Stimulated activated CD4-positive, alpha-beta T cell treated with anti-CD3 and anti-CD28 coated beads, TNF-alpha, amount 100 ng/mL, for 1 hour (primary cell): ENCODE measurements at places on chromosomes 11 and 22.

- no peak for DNase-seq
These were observed 7.5 kb upstream of the CSTF3 start for GRCh38 chr11:33168709-33169200.

GRCh38 chr22:19962909-19963806, 21.5 kb upstream of the TXNRD2 start:
- no peak for DNase-seq

DNA sequence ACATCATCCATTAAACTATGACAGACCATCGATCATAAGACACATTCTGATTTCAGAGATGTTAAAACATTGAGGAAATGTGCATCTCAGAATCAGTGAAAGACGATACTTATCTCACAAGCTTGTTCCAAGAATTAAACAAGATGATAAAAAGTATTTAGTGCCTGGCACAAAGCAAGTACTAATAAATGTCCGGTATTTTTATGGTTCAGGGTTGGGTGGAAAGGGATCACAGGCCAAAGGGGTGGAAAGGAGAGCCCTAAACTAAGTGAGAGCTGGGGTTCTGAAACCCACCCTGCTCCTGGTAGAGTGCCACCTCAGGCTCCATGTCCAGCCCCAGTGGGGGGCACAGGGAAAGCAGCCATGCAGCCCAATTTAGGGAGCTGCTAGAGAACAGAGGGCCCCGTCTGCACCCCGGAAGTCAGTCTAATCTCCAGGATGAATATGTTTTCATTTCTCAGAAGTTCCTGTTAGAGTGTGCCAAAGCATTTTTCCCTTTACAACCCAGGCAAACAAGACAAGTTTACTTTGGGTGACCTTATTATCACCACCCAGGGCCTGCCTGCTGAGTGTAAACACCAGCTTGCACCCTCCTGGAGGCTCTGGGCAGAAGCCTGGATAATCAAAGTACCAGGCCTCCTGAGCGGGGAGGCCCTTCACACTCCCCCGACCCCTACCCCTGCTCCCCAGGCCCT, 3.8 kb upstream of the CREB3L1 start:
- DNase-seq = no peak

- no peak for DNase-seq
These were observed 80.3 kb upstream of the NECTIN1 start for GRCh38 chr11:119809346-119809745.

- no peak for DNase-seq
These were observed 10.0 kb downstream of the CD6 start for GRCh38 chr11:60981515-60981914.

- DNase-seq = no peak
These were observed 103.1 kb downstream of the NAT10 start for GRCh38 chr11:34208266-34209135.

GRCh38 chr22:32771756-32772155, 29.7 kb upstream of the TIMP3 start:
- DNase-seq = no peak

GRCh38 chr11:76962583-76963416, 71.4 kb upstream of the B3GNT6 start:
- DNase-seq = no peak

DNA sequence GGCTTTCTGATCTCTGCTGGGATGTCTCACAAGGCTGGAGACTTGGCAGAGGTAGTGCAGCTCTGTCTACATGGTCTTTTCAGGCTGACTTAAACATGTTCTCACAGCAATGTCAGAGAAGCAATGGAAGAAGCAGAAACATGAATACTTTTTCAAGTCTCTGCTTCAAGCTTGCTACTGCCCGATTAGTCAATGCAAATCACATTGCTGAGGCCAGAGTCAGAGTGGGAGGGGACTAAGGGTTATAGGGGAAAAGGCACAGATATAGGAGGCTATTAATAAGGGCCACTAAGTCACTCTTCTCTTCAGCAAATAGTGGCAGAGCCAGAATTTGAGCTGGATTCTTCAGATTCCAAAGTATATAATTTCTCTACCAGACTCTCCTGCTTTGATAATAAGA, 390.5 kb downstream of the TMEM135 start:
- no peak for DNase-seq

DNA sequence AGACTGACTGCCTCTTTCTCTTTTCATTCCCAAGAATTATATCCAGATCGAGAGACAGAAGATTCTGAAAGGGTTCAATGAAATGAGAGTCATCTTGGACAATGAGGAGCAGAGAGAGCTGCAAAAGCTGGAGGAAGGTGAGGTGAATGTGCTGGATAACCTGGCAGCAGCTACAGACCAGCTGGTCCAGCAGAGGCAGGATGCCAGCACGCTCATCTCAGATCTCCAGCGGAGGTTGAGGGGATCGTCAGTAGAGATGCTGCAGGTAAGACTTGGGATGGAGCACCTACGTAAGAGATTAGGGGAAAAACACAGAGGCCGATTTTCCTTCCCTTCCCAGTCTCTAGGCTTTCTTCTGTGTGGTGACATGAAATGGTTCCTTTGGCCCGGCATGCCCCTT, 8.7 kb downstream of the TRIM22 start:
- DNase-seq = no peak

DNA sequence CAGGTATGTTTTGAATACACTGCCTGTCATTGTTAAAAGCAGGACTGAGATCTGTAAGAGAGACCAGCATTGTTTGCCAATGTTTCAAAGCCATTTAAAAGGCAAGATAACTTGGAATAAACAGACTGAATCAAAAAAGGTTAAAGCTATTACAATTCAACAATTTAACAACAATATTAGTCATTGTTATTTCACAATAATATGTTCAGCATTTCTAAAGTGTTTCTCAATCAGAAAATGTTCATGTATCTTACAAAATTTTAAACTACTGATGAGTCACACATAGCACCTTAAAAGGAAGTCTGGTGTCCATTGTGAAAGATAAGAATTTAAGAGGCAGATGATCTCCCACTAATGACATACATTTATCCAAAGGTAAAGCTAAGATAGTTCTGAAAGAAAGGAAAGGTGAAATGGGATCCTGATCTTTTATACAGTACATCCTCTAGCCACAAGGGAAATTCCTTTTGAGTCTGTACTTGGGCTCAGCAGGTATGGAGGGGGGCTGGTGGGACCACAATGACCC, 79.7 kb downstream of the MAML2 start:
- no peak for DNase-seq

- DNase-seq = no peak
These were observed 466.3 kb upstream of the ARHGAP42 start for GRCh38 chr11:100220801-100221200.

DNA sequence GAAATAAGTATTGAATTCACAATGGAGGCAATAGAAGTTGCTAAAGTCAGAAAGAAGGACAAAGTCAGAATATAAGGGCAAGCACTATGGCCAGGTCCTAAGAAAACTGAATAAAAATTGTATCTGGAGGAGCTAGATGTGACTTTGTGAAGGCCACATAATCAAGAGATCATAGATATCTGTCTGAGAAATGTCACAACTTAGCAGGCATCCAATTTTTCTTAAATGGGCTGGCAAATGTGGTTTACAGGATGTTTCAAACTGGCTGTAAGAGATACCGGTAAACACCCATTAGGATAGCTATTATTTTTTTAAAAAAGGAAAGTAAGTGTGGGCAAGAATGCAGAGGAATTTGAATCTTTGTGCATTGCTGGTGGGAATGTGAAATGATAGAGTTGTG, 303.1 kb upstream of the CHORDC1 start:
- DNase-seq = no peak

DNA sequence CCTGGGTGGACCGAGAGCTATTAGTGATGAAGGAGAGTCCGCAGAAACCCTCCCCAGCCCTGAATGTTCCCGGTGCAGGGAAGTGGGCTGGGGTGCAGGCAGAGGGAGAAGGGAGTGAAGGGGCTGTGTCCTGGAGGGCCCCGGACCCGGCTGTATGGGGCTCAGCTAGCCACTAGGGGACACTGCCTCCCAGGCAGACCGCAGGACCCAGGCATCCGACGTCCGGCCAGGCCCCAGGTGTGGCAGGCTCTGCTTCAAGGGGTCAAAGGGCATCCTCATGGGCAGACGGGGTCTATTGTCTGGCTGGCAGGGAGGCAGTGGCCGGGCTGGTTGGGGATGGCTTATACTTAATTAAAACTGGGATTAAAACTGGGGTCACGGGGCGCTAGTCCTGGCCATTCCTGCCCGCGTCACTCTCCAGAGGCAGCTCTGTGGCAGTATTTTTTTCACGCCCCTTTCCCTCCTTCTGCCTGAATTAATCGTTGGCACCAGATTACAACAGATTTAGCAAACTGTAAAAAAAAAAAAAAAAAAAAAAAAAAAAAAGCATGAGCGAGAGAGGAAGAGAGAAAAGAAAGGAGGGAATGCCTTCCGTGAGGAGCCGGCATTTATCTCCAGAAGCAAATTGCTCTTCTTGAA, 5.1 kb downstream of the FLRT1 start:
- DNase-seq = no peak

DNA sequence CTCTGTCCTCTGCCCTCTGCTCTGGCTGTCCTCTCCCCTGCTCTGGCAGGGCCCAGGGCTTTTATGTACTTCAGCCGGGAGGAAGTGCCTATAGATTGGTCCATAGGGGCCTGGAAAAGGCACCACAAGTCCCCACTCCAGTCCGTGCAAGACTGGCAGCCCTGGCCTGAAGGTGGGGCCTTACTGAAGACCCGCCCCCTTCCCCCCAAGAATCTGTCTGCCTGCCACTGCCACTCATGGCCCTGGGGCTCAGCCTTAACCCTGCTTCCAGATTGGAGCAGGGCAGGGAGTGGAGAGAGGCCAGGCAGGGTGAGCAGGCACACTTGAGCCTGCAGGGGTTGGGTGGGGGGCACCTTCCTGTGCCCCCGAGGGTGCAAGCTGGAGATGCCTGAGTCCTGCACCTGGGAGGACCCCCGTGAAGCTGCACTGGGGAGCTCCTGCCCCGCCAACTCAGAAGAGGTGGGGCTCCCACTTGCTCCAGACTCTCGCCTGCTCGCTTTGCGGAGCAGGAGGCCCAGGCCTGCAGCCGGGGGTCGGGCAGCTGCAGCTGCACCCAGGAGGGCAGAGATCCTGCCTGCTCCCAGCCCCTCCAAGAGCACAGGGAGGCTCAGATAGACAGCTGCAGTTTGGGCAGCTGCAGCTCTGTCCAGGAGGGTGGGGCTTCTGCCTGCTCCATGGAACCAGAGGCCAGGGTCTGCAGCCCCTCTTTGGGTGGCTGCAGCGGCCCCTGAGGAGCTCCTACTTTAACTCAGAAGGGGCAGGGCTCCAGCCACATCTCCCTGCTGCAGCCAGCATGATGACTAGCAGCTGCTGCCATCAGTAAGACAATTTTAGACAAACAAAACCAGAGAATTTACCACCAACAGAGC, 51.0 kb upstream of the SC5D start:
- no peak for DNase-seq

GRCh38 chr11:70402016-70402415, 3.7 kb downstream of the CTTN start:
- no peak for DNase-seq

DNA sequence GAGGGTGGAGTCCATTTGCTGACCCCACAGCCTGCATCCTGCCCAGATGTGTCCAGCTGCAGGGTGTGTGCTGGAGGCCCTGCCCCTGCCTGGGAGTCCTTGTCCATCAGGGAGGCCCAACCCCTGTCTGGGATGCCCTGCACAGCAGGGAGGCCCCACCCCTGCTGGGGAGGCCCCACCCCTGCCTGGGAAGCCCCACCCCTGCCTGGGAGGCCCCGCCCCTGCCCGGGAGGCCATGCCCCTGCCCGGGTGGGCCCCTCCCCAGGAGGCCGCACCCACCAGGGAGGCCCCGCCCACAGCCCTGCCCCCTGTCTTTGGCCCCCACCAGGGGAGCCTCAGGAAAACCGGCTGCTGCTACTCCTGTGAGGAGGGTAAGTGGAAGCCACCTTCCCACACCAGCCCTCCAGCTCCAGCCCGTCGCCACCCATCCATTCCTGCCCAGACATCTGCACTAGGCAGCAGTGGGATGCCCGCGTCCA, 37.2 kb downstream of the MUC5B start:
- DNase-seq = no peak

DNA sequence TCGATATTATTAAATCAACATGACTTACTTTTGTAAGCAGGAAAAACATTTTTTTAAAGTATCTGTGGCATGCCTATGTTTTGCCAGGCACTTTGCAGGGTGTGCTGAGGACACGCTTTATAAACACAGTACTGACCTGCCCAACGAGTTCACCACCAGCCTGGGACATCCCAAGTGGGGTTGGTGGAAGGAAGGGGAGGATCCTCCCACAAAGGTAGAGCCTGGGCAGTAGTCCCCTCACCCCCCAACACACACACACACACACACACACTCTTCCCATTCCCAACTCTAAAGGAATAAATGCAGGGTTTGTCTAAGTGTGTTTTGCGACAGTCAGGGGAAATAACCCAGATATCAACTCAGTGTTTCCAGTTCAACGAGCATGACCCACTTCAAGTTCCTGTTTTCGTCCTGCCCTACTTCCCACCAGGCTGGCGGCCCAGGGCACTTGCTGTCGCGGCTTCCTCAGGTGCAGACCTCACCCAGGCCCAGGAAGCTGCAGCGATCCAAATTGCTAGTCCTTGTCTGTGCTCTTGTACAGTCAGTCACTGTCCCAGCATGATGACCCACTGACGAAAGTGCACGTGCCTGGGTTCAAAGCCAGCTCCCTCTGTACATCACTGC, 3.1 kb downstream of the CERK start:
- peak; percentile 56 for DNase-seq

GRCh38 chr22:31838917-31839316, 85.1 kb downstream of the DEPDC5 start:
- DNase-seq = no peak

DNA sequence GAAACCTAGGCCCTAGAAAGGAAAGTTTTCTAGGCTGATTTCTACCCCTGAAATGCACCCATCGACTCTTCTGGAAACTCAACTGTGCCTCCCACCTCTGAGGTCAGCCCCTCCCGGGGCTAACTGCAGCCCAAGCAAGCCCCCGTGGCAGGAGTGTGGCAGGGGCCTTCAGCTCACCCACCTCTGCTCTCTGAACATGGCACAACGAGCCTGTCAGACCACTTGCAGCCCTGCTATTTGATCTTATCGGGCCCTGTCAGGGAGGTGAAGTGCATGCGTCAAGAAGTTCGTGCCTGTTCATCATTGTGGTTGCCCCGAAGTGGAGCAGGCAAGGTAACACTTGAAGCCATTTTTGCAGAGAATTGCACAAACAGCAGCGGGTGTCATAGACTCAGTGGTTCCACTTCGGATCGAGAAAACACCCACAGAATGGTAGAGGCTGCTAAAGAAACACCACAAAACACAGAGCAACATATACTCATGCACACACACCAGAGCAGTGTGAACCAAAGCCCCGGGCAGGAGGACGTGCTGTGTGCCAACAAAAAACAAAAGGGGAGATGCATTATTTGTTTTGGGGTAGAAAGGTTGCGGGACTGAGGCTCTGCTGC, 262.7 kb downstream of the ETS1 start:
- DNase-seq = peak; percentile 45

GRCh38 chr11:33463059-33463458, 205.9 kb downstream of the HIPK3 start:
- no peak for DNase-seq
